NCI-H1048 (cell line): ENCODE measurements at places on chromosomes 5 and 9.

DNA sequence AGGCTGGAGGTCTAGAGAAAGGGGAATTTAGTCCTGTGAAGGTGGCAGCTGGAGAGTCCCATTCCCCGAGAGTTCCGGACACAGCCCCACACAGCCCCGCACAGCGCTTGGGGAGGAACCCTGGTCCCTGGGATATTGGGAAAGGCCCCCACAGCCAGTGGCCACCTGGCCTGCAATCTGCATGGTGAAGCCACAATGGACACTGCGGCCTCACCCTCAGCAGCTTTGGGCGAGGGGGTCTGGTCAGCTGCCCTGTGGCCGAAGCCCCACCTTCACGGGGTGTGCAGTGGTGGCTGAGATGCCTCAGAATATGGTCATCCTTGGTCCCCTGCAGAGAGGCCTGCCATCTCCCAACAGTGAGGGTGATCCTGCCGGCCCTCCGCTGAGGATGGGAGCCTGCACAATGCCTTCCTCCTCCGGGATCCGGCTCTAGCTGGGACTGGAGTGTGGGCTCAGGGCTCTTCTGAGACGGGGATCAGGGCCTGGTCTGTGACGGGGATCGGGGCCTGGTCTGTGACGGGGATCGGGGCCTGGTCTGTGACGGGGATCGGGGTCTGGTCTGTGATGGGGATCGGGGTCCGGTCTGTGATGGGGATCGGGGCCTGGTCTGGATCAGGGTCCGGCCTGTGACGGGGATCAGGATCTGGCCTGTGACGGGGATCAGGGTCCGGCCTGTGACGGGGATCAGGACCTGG, 33.3 kb upstream of the TMEM250 start:
- DNase-seq: no peak

GRCh38 chr9:137218754-137219271, 3.2 kb downstream of the RNF208 start:
- no peak for DNase-seq

DNA sequence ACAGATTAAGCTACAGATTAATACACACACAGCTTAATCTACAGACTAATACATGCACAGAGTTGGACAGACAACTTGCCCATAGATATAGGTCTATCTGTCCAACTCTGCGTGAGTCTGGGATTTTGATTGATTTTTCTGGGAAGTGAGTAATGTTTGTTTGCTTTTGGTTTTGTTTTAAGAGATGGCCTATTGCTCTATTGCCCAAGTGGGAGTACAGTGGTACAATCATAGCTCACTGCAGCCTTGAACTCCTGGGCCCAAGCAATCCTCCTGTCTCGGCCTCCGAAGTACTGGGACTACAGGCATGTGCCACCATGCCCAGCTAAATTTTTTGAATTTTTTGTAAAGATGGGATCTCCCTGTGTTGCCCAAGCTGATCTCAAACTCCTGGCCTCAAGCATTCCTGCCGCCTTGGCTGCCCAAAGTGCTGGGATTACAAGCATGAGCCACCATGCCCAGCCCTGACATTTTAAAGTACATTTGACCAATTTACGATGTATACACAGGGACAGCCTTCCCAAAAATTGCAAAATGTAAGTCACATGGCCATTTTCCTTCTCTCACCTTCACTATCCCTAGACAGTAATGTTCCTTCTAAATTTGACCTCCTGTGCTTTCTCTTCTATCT, 50.8 kb downstream of the PAPPA start:
- no peak for DNase-seq

DNA sequence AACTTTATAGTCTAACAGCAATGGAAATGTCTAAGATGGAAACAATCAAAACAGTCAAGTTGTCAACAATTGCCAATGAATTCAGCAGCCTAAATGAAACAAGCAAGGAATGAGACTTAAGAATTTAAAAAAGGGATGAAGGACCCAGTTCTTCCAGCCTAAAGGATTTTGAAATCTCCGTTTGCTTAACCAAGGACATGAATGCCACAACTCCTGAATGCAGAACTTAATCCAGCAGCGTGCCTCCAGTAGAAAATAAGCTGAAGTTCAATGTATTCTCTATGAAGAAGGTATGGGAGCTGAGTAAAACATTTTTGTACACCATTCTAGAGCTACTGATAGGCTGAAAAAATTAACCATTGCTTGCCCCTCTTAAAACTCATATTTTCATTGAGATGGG, 411.3 kb downstream of the ARHGEF28 start:
- no peak for DNase-seq

DNA sequence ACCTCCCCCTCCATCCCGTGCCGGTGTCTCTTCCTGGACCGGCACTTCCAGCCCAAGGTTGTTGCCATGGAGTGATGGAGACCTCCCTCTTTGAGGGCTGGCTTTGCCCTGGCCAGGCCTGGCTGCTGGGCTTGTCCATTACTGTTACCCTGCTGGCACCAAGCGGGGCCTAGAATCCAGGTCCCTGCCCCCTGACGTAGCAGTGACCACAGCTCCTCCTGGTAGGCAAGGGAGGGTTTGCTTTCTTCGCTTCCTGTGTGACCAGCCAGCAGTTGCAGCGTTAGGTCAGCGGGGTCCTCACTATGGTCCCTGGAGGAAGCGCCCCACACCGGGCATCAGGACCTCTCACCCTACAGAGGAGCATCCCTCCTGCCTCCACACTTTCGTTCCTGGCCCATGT, 146.7 kb upstream of the COL5A1 start:
- no peak for DNase-seq

DNA sequence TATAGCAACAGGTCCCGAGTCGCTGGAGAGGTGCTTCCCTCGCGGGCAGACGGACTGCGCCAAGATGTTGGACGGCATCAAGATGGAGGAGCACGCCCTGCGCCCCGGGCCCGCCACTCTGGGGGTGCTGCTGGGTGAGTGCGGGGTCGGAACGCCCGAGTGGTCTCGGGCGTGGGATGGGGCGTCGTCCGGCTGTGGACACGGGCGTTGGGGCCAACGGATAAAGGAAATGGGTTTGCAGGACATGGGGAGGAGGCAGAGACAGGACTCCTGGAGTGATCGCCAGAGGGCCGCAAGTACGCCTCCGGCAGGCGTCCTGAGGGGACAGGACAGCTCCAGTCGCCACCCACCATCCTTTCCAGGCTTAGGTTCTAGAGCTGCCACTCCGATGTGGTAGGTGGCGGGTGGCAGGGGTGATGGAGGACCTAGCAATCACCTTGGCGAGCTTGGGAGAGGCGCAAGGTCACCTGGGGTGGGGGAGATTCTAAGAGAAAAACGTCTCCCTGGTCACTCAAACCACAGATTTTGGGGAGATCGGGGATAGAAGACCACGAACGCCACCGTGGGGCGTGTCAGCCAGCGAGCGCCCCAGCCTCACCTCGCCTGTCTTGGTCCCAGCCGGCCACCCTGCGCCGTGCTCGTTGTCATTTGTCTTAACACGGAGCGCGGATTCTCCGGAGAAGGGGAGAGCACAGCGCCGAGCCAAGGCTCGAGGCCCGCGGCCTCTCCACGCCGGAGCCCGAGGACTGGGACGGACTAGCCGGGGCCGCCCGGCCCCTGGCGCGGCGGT, 922 bp downstream of the LMX1B start:
- DNase-seq: no peak

GRCh38 chr9:4725706-4726442, 15.1 kb downstream of the AK3 start:
- DNase-seq: no peak

DNA sequence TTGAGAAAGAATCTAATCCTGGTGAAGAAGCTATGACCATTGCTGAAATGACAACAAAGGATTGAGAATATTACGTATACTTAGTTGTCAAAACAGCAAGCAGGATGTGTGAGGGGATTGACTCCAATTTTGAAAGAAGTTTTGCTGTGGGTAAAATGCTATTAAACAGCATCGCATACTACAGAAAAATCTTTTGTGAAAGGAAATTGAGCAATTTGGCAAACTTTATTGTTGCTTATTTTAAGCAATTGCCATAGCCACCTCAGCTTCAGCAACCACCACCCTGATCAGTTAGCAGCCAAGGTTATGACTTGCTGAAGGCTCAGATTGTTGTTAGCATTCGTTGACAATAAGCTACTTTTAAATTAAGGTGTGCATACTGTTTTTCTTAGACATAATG, 22.5 kb upstream of the ARL14EPL start:
- no peak for DNase-seq
